Stomach (tissue), 19 donors: ENCODE measurements at places on chromosomes 6 and 20. TPM values are rescaled to one million over a fixed set of nuclear protein-coding genes. Genes with fewer than 3 reads are reported as not detected.

The PRPF6 gene
- polyA plus RNA-seq: 39.6 TPM

The NRSN1 gene
- polyA plus RNA-seq: not detected

The PRDM13 gene
- polyA plus RNA-seq: not detected

The NDUFAF4 gene
- 30.1 TPM for polyA plus RNA-seq

The EYA4 gene
- 0.25 TPM for polyA plus RNA-seq

The GHRH gene
- not detected for polyA plus RNA-seq

The CFAP206 gene
- polyA plus RNA-seq: not detected

The EDN1 gene
- 6.5 TPM for polyA plus RNA-seq

The RALGAPB gene
- 5.4 TPM for polyA plus RNA-seq

The CDYL gene
- 6.2 TPM for polyA plus RNA-seq

The SLC17A4 gene
- not detected for polyA plus RNA-seq

The ZNF165 gene
- 1.8 TPM for polyA plus RNA-seq

The MYL9 gene
- polyA plus RNA-seq: 189 TPM
